ENCODE measurements at places on chromosomes 11 and 22.
A peak's percentile ranks its signal among the peaks of the same experiment; 100 is the strongest.

- DNase-seq: no peak
These were observed 98.9 kb upstream of the UBASH3B start for GRCh38 chr11:122556605-122557004.

GRCh38 chr11:119532551-119532950 is 109.6 kb upstream of the THY1 start:
- DNase-seq: no peak

GRCh38 chr22:32648486-32648885 is 153.0 kb upstream of the TIMP3 start:
- DNase-seq: no peak

- peak; percentile 65 for DNase-seq
These were observed 57.9 kb downstream of the SYTL2 start for GRCh38 chr11:85752890-85753581.

DNA sequence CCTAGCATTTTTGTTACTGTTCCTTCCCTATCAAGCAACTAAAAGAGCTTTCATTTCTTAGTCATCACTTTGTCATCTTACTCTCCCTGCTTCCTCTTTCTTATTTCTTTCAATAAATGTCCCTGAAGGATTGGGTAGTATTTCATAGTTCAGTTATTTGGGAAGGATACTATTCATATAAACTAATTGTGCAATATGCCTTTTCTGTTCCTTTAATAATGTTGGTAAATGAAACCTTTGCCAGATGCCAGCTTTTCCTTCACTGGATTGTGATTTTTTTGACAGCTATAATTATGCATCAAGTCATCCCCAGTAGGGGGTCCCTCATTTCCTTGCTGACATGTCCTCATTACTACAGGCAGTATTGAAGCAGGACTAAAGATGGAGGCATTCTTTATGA is 101.7 kb downstream of the ATM start:
- no peak for DNase-seq

DNA sequence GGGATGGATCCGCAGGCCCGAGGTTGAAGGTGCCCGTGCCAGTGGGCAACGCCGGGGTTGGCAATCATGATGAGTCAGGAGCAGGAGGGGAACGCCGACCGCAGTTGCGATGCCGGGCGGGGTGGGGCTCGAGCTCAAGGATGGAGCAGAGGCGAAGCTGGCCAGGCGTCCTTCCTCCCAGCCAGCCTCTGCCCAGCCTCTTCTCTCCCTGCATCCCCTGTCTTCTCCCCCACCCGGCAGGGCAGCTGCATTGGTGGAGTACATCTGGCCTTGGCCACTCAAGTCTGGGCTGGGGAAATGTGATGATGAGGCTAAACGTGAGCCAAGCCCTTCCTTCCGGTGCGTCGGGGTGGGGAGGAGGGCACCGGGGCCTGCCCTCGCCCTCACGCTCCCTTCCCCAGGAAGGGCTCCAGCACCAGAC is 3.9 kb downstream of the IFITM10 start:
- peak; percentile 26 for DNase-seq

DNA sequence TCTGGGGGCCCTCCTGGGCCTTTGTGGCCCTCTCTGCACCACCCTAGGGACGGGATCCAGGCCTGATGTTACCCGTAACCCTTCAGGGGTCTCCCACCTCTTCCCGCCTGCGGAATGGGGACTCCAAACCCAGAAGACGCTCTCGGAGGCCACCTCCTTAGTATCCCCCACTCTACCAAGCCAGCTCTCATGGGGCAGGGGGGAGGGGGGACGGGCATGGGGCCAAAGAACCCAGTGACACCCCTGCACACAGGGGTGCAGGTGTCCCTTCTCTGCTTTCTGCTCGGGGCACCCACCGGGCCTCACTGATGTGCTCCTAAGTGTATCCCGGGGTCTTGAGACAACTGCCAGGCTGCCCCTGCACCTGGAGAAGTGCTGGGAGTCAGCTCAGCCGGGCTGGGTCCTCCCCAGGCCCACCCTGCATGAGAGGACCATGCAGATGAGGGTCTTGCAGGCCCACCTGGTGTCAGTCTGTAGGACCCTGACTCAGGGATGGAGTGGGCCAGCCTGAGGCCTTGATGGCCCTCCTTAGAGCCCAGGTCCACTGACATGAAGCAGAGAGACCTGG is 176.9 kb downstream of the IGLL1 start:
- DNase-seq: no peak

- DNase-seq: no peak
These were observed 12.3 kb downstream of the MS4A4E start for GRCh38 chr11:60230681-60231080.

- no peak for DNase-seq
These were observed 9.4 kb upstream of the LGR4 start for GRCh38 chr11:27481992-27482391.

GRCh38 chr11:8033305-8034105 is 46.4 kb downstream of the EIF3F start:
- peak; percentile 51 for DNase-seq

- no peak for DNase-seq
These were observed 163.1 kb downstream of the ETS1 start for GRCh38 chr11:128424271-128424711.

DNA sequence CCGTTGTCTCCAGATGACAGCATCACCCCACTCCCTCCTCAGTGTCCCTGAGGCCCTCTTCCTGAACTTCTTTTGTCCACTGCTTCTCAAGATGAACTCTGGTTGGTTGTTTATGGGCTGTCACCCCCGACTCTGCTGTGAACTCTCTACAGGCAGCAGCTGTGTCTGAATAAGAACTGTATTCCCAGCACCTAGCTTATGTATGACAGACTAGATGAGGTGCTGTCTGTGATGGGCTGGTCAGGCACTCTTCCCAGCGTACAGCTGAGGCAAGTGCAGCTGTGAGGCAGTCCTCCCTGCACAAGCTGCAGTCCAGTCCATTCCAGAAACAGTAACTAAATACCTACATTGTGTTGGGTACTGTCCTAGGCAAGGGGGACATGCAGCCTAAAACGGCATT is 111.4 kb upstream of the PITPNB start:
- no peak for DNase-seq

DNA sequence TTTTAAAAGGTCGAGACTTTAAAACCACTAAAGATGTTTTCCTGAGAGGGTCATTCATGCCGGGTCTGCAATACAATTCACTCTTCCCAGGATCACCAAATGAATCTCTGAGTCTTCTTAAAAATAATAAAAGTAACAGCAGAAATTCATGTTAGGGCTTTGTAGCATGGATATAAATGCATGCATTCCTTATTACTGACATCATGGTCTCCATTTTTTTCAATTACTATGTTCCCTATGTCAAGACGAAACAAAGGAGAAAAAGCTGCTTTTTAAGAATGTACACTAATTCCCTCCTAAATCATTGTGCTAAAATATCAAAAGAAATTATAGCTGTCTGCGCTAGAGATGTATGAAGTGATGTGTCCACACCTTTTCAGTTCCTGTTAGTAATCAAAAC is 789.9 kb upstream of the LRRC4C start:
- DNase-seq: no peak

All from activated CD4-positive, CD25-positive, alpha-beta regulatory T cell treated with anti-CD3 and anti-CD28 coated beads, Interleukin-2, amount 50 U/mL, for 72 hours (primary cell).